ENCODE measurements at places on chromosomes 11 and 22. TPM values are rescaled to one million over a fixed set of nuclear protein-coding genes. Genes with fewer than 3 reads are reported as not detected.

The ZNF195 gene
- 32.5 TPM for total RNA-seq

GRCh38 chr11:120773501-120774031, 250.3 kb upstream of the TBCEL start:
- DNase-seq, result no peak
- H3K36me3 ChIP-seq, result no peaks in the 10 kb centered on the region
- no peaks in the 10 kb centered on the region for H3K4me1 ChIP-seq
- no peak overlapping the region for H3K27ac ChIP-seq
- no peak overlapping the region for H3K4me3 ChIP-seq
- peaks cover 10% of the 10 kb centered on the region for H3K27me3 ChIP-seq

DNA sequence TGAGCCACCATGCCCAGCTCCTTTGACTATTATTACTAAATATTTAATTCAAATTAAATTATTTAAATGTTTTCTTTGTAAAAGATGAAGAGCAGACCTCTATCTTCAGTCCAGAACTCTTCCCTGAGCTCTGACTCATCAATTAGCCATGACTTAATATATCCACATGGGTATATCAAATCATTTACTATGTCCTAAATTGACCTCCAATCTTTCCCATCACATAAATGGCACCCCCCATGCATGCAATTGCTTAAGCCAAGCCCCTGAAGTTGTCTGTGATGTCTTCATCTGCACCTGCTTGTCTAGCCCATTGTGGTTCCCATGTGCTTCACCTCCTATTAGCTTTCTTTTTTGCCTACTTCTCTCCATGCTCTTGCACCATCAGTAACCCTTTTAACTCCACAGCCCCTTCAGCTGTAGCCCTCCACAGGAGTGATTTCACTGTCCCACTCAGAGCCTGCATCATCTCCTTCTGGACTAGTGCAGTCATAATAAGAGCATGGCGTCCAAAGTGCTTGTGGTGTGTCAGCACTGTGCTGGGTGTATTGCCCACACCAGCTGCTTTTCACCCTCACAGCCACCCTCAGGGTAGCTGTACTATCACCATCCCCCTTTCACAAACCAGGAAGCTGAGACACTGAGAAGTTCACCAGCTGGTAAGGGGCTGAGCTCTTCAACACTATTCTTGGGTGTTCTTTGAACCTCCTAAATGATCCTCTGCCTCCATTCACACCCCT, 11.8 kb upstream of the THY1 start:
- H3K27me3 ChIP-seq, result peaks cover 16% of the 10 kb centered on the region
- H3K4me3 ChIP-seq, result no peak overlapping the region
- H3K4me1 ChIP-seq, result no peaks in the 10 kb centered on the region
- DNase-seq, result no peak
- no peaks in the 10 kb centered on the region for H3K36me3 ChIP-seq
- no peak overlapping the region for H3K27ac ChIP-seq

DNA sequence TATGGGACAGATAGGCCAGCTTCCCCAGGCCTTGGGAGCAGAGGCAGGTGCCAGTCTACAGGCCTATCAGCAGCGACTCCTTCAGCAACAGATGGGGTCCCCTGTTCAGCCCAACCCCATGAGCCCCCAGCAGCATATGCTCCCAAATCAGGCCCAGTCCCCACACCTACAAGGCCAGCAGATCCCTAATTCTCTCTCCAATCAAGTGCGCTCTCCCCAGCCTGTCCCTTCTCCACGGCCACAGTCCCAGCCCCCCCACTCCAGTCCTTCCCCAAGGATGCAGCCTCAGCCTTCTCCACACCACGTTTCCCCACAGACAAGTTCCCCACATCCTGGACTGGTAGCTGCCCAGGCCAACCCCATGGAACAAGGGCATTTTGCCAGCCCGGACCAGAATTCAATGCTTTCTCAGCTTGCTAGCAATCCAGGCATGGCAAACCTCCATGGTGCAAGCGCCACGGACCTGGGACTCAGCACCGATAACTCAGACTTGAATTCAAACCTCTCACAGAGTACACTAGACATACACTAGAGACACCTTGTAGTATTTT, 26.6 kb upstream of the L3MBTL2 start:
- H3K27me3 ChIP-seq, result no peaks in the 10 kb centered on the region
- no peak overlapping the region for H3K4me3 ChIP-seq
- peaks cover 44% of the 10 kb centered on the region for H3K36me3 ChIP-seq
- H3K4me1 ChIP-seq, result peaks cover 14% of the 10 kb centered on the region
- DNase-seq, result no peak

The CALCB gene
- 0.89 TPM for total RNA-seq

DNA sequence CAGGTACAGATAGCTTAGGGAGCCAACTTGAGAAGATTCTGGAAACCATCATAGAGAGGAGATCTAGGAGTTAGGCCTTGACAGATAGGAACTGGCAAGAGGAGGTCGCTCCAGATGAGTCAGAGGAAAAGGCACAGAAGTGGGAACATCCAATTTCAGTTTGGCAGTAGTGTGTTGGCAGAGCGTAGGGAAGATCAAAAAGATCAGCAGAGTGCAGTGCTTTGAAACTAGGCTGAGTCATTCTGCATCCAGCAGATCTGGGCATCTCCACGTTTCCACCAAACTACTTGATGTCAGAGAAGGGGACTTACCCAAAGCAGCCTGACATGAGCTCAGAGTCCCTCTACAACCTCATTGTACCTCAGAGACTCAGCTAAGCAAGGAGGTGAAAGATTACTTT, 58.5 kb downstream of the GAB4 start:
- peaks cover 10% of the 10 kb centered on the region for H3K4me1 ChIP-seq
- H3K4me3 ChIP-seq, result no peak overlapping the region
- H3K36me3 ChIP-seq, result no peaks in the 10 kb centered on the region
- H3K27me3 ChIP-seq, result peaks cover 2% of the 10 kb centered on the region
- H3K27ac ChIP-seq, result no peak overlapping the region

The OR2AG2 gene
- not detected for total RNA-seq

The MAJIN gene
- total RNA-seq, result 0.20 TPM

The BBS1 gene
- total RNA-seq, result 17.4 TPM
